ENCODE measurements at places on chromosomes 11 and 22.

GRCh38 chr11:100072131-100072530 is 615.0 kb upstream of the ARHGAP42 start:
- no peak for DNase-seq

GRCh38 chr11:44793350-44794090 is 66.8 kb downstream of the TSPAN18 start:
- DNase-seq: no peak

- no peak for DNase-seq
These were observed 39.7 kb downstream of the DKK3 start for GRCh38 chr11:11968511-11969280.

DNA sequence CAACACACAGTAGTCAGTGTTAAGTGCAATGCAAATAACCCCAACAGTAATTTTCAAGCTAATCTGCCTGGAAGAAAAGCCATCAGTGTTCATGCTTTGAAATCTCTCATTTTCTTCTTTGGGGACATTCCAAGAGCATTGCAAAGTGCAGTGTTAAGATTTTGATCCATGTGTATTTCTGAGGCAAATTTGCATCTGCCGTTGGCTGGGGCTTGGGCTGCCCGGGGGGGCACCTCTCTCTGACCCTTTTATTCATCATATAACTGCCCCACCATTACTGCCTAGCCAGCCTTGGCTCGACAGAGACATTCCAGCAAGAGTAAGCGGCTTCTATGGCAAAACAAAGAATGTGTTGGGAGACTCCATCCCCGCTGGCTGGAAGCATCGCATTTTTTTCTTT is 483.5 kb downstream of the BRD1 start:
- DNase-seq: no peak

GRCh38 chr22:48242461-48242864 is 1480.0 kb downstream of the TBC1D22A start:
- no peak for DNase-seq

DNA sequence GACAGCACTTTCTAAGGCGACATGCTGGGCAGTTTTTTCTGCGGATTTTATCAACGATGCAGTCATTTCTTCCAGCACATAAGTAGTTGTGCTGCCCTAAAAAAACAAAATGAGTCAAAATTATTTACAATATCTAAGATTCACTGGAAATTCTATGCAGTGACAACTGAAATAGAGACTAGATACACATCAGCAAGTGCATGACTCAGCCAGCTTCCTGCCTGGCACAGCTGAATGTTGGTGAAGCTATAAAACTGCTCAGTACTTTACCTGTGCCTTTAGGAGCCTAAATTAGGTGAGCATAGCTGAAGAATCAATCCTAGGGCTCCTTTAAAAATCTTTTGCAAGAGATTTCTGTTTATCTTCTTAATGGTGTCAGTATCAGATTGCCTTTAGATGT is 37.8 kb downstream of the PGR start:
- DNase-seq: no peak

- DNase-seq: peak; percentile 53
These were observed 9.7 kb downstream of the CD5 start for GRCh38 chr11:61111786-61112517.

DNA sequence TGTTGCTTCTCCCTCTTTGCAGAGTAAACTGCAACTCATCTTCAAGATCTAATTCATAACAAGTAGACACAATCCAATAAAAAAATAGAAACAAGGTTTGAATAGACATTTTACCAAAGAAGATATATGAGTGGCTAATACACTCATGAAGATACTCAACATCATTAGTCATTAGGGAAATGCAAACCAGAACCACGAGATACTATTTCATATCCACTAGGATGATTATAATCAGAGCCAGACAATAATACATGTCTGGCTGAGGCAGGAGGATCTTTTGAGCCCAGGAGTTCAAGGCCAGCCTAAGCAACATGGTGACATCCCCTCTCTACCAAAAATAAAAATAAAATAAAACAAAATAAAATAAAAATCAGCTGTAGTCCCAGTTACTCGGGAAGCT is 85.0 kb downstream of the ATG16L2 start:
- no peak for DNase-seq

DNA sequence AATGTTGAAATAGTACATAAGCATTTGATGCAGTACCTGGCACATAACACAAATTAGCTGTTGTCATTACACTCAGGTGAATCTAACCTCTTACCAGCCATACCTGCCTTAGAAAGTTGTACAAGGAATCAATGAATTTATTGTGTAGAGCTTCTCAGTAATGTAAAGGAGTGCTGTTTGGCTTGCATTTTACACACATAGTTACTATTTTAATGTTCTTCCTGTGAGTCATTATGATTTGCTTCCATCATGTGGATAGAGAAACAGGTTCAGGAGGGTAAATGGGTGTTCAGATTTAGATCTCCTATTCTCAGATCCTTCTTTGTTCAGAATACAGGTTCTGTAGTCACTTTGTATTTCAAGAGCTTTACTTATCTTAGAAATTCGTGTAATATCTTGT is 27.6 kb upstream of the RCE1 start:
- no peak for DNase-seq

- no peak for DNase-seq
These were observed 47.6 kb upstream of the THY1 start for GRCh38 chr11:119470317-119471291.

- DNase-seq: no peak
These were observed 16.5 kb downstream of the NAV2 start for GRCh38 chr11:19729141-19729540.

DNA sequence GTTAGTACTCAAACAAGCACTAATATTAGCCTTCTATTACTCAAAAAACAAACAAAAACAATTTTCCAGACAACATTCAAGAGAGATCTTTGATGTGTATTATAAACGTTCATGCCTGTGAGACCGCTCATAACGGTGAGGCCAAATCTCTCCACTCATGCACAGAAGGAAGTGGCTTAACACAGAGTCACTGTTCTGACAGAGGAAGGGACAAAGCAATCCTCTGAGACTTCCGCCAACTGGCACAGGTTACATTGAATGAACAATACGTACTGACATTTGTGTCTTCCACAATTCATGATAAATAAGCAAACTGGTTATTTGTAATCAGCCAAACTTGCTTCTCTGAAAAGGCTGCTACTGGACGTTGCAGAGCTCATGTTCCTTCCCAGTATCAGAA is 30.5 kb downstream of the CHKA start:
- DNase-seq: no peak

GRCh38 chr11:79346021-79346420 is 94.8 kb downstream of the TENM4 start:
- DNase-seq: no peak

DNA sequence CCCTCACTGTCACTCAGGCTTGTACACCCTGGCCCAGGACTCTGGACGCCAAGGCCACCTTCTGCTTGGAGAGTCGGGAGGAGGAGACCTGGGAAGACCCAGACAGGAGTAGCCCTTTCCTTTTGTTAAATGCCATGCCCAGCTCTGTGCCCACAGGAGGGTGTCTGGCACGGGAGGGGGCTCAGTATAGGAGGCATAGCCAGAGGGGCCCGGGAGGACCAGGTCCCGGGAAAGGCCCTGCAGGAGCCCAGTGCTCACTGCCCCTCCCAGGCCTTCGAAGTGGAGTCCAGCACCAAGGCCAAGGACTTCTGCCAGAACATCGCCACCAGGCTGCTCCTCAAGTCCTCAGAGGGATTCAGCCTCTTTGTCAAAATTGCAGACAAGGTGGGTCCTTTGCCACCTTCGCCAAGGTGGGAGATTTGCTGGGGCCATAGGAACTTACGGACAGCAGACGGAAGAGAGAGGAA is 79.0 kb downstream of the MYO7A start:
- peak; percentile 8 for DNase-seq

DNA sequence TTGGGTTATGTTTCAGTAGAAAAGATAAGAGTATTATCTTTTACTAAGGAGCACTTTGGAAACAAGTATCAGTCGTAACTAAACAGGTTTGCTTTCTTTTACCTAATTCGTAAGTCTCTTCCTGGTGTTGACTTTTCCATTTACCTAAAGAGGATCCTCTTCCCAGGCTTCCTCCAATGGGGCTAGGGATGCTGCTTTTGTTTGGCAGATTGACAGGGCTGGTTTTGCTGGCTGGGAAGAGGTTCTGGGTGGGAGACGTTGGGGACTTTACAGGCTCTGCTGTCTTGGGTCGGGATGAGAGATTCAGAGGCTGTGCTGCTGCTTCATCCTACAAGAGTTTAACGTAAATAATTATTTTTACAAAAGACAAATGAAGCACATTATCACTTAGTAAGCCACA is 306.7 kb downstream of the SOX6 start:
- no peak for DNase-seq

DNA sequence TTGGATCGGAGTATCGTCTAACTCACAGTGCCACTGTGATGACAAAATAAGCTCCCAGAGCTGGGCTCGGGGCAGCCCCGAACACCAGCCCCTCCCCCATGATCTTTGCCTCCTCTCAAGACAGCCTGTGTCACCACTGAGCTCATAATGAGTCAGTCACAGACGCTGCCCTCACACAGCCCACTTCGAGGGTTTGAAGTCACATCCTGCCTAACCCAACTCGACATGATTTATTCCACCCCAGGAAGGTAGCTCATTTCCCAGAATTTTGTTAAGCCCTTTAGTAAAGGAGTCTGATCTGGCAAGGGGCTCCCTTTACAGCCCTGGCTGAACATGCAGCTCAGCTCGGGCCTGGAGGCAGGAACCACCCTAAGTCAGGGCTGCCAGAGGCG is 22.8 kb downstream of the MYH9 start:
- peak; percentile 83 for DNase-seq

GRCh38 chr11:110711776-110712658 is at the start of gene ARHGAP20:
Gene ARHGAP20 (minus strand): TSS chr11:110712437. CDS start chr11:110712231, 206 bp downstream.
- DNase-seq: peak; percentile 33

- DNase-seq: no peak
These were observed 751.2 kb downstream of the BRD1 start for GRCh38 chr22:49076300-49077035.

DNA sequence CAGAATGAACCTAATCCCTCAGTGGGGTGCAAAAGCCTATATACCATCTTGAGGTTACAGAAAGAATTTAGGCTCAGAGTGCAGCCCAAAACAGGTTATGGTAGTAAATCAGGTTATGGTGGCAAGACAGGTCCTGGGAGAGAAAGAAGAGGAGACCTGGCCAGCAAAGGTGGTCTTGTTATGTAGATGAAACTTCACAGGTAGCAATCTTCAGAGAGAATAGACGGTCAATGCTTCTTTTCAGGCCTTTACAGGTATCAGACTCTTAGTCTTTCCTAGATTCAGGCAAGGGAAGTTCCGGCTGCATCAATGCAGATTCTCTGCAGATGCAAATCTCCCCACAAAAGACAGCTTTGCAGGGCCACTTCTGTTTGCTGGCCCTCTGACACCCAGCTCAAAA is 45.8 kb upstream of the SORL1 start:
- no peak for DNase-seq

DNA sequence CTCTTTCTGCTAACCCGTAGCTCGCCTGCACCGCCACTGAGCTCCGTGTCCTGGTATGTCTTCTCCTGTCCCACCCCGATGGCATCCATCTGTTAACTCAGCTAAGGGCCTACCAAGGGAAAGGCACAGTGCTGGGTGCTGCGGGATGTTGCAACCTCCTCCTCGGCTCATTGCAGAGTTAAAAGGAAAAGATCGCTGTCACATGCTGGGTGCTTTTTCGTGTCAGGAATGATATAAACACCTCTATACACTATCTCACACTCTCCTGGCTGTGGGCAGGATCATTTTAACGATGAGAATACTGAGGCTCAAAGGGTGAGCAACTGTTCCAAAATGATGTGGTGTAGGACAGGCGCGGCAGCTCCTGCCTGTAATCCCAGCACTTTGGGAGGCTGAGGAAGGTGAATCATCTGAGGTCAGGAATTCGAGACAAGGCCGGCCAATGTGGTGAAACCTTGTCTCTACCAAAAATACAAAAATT is 10.1 kb downstream of the TXN2 start:
- no peak for DNase-seq

DNA sequence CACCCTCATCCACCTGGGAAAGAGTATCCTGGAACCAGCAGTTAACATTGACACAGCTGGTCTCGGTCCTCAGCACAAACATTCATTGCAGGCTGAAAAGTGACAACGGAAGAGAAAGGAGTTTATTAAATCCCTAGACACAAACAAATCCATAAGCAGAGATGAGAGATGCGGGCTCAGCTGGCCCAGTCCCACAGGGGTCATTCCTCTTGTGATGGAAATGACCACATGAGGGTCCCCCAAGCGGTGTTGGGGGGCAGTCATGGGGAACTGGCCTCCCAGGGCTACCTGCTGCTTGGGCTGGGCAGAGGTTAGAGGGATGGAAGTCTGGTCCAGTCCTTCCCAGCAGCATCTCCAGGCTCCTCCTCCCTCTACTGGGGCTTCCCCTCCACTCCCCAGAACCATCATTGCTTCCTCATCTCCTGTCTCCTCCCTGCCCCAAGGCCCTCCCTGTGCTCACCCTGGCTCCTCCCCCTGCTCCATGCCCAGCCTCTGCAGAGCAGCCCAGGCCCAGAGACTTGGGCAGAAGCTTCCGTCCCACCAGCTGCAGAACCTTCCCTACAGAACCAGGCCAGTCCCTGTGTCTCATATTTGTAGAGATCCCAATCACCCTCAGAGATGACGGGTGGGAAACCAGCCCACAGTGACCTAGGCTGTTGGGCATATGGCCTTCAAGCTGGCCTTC is 5.4 kb upstream of the IGLL5 start:
- no peak for DNase-seq

DNA sequence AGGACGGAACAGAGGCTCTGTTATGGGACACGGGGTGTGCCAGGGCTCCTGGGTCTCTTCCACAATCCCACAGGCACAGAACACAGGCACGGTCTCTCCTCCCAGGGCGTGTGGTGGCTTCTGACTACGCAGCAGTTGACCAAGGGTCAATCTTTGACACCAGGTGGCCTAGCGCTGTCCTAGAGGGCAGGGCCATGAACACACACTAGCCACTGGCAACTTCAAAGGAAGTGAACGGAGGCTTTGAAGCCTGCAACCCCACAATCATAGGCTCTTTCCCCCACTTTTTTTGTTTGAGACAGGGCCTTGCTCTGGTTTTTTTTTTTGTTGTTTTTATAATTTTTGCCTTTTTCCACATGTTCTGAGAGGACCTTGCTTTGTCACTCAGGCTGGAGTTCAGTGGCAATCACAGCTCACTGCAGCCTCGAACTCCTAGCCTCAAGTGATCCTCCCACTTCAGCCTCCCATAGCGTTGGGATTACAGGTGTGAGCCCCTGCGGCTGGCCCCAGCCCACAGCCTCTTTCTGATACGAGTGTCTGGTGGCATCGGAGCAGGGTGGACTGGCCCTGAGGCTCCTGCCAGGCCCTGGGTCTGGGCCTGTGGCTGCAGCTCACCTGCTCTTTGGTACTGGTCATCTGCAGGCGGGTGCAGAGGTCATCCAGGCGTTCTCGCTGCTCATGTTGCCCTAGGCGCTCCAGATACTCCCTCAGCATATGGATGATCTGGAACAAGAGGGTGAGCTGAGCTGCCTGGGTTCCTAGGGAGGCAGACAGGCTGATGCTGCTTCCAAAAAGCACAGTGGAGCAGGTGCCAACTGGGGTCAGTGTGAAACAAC is 9.1 kb downstream of the GALR3 start:
- no peak for DNase-seq

DNA sequence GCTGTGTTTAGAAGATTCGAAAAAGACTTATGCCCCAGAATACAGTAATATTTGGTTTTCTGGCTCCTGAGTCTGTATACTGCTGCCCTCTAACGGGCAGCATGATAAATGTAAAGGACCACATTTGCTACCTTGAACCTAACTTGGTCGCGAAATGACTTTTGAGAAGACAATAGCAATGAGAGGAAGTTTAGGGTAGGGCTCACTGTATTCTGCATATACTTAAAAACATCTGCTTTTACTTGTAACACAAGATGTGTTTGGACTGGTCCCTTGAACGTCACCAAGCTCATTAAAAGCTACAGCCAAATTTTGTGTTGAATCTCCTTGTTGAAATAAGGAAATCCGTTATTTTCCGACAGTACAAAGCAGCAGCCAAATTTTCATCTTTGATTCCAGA is 309.1 kb downstream of the SWAP70 start:
- DNase-seq: no peak
